Ecto neural progenitor cell (in vitro differentiated cells): ENCODE measurements at places on chromosomes 7 and 10.
A peak's percentile ranks its signal among the peaks of the same experiment; 100 is the strongest.

DNA sequence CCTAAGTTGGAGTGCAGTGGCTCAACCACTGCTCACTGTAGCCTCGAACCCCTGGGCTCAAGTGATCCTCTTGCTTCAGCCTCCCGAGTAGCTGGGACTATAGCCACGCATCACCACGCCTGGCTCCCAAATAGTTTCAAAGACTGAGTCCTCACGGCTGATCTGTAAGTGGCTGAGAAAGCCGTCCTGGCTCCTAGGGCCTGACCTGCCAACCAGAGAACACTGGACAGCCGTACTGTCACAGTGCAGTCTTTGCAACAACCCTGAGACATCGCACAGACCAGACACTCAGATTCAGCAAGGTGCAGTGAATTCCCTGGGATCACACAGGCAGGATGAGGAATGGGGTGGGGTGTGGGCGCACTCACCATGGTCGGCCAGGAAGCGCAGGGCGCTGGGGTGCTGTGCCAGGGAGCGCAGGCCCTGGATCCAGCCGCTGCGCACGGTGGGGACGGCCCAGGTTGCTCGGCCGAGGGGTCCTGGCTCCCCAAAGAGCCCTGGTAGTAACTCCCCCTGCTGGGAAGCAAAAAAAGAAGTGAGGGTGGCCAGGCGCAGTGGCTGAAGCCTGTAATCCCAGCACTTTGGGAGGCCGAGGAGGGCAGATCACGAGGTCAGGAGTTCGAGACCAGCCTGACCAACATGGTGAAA is 10.7 kb downstream of the BRAT1 start:
- DNase-seq: no peak

DNA sequence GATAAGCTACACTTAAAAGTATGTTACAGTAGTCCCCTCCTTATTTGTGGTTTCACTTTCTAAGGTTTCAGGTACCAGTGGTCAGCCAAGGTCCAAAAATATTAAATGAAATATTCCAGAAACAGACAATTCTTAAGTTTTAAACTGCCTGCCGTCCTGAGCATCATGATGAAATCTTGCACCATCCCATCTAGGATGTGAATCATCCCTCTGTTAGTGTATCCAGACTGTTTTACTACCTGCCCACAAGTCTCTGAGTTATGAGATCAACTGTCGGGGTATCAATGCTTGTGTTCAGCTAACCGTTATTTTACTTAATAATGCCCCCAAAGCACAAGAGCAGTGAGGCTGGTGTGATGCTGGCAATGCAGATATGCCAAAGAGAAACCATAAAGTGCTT is 11.4 kb downstream of the KDM7A start:
- DNase-seq: no peak

DNA sequence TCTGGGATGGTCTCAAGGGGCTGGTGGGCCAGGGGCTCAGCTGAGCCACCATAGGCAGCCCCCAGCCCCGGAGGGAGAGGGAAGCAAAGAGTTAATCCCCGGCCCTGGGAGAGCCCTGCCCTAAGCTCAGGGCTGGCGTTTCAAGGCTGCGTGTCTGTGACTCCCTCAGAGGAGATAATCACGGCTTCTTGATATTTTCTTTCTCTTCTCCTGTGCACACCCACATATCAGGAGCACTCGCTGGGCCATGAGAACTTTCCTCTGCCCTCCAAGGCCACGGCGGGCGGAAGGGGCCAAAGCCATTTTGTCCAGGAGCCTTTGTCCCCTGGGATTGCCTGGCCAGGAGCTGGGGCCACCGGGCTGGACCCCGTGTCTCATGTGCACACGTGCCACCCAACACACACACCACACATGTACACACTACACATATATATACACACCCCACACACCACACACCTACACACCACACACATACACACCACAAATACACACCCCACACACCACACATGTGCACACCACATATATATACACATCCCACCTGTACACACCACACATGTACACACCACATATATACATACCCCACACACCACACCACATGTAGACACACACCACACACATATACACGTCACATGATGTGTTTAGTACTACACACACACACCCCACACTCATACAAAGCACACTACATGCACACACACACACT is 16.9 kb downstream of the VENTX start:
- DNase-seq: no peak

DNA sequence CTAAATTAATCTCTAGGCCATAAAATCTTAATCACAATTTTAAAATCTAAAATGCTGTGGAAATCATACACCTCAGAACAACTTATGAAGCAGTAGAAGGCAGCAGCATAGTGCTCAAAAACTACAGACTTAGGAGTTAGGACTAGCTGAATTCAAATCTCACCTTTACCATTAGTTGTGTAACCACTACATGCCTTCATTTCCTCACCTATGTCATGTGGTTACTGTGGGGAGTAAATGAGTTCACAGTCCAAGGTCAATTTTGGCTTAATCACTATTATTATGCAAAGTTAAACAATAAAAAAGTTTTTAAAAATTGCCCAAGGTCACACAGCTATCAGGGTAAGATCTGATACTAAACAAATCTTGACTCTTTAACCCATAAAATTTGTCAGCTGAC is 37.0 kb downstream of the SNX13 start:
- no peak for DNase-seq

GRCh38 chr10:1183033-1183396 is 126.8 kb downstream of the WDR37 start:
- DNase-seq: no peak

DNA sequence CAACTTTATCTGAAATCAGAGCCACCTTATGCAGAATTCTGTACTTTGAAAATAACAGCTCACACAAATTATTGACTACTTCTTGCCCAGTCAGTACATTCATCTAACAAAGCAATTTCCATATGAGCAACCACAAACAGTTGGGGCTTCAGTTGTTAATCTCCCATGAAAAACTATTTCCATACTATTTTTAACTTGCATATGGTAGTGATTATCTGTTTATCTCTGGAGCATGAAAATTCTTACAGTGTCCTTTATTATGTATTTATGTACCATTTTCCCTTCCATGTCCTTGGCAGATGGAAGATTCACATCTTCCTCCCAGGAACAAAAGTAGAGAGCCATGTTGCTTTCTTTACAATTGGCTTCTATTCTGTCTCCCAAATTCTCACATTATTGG is 285.7 kb downstream of the CRPPA start:
- DNase-seq: no peak

DNA sequence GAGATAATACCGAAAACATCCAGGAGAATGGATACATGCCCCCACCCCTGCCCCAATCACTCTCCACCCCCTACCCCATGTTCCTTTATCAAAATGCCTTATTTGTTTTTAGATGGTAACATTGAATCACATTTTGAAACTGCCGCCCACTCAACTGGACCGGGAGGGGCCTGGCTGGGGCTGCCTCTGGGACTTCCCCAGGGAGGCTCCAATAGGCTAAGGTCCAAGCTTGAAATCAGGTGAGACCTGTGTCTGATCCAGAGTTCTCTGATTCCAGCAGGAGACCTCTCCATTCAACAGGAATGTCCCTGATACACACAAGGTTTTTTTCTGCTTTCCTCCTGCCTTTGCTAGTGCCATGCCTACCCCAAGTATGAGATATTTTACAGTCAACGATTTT is 43.8 kb upstream of the ACSL5 start:
- DNase-seq: no peak

GRCh38 chr7:42736931-42737330 is 174.9 kb downstream of the C7orf25 start:
- no peak for DNase-seq

- DNase-seq: no peak
Measured at GRCh38 chr10:97001183-97001991, 169.3 kb downstream of the LCOR start.

- no peak for DNase-seq
Measured at GRCh38 chr7:139382439-139382838, 22.7 kb downstream of the LUC7L2 start.

GRCh38 chr7:73811760-73812168 is 19.0 kb upstream of the CLDN4 start:
- peak; percentile 80 for DNase-seq

GRCh38 chr10:5291501-5292195 is 73.1 kb upstream of the UCN3 start:
- DNase-seq: no peak

DNA sequence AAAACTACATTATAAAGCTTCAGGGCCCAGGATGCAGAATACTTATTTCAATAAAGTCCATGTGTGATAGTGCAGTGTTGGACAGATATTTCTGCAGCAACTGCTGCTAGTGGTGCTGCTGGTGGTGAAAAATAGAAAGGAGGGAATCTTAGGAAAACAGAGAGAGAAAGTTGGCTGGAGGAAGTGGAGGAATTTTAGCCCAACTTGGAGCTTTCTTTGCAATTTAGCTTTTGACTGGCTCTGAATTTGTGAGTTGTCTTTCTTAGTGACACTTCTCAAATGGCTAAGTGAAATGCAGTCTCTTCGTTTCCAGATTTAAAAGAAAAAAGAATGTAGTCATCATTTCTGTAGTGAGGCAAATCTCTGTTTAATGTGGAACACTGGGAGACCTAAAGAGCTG is 45.4 kb downstream of the GPR158 start:
- no peak for DNase-seq

GRCh38 chr7:129644634-129645230 is 33.2 kb downstream of the NRF1 start:
- no peak for DNase-seq

- DNase-seq: no peak
Measured at GRCh38 chr10:73865459-73866442, 8.6 kb downstream of the CAMK2G start.

GRCh38 chr7:73861305-73861704 is 346 bp downstream of the TMEM270 start:
- no peak for DNase-seq

DNA sequence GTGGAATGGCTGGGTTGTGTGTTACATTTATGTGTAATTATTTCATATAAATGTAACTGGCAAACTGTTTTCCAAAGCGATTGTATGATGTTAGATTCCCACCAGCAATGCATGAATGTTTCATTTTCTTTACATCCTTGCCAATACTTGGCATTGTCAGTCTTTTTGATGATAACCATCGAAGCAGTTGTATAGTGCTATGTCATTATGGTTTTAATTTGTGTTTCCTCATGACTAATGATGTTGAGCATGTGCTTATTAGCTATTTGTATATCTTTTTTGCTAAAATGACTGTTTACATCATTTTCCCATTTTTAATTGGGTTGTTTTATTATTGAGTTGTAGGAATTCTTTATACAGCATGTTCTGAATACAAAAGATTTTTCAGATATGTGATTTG is 22.3 kb downstream of the AHCYL2 start:
- no peak for DNase-seq

DNA sequence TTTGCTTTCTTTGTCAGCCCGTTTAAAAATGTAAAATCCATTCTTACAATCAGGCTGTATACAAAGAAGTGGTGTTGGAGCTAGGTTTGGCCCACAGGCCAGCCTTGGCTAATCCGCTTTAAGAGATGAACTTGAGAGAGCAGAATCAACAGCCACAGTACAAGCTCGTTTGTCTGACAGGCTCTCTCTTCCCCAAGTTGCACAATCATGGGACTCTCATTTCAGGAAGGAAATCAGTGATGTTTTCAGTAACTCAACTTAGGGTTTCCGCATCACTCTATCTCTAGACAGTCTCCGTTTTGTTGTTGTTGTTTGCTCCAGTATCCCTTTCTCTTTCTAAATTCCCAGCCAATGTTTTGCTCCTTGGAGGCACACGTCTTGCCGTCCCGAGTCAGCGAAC is 582.0 kb upstream of the MKI67 start:
- DNase-seq: no peak

- DNase-seq: no peak
Measured at GRCh38 chr7:2948749-2949148, 94.9 kb downstream of the CARD11 start.

GRCh38 chr7:3673524-3673923 is 372.5 kb downstream of the SDK1 start:
- peak; percentile 66 for DNase-seq

DNA sequence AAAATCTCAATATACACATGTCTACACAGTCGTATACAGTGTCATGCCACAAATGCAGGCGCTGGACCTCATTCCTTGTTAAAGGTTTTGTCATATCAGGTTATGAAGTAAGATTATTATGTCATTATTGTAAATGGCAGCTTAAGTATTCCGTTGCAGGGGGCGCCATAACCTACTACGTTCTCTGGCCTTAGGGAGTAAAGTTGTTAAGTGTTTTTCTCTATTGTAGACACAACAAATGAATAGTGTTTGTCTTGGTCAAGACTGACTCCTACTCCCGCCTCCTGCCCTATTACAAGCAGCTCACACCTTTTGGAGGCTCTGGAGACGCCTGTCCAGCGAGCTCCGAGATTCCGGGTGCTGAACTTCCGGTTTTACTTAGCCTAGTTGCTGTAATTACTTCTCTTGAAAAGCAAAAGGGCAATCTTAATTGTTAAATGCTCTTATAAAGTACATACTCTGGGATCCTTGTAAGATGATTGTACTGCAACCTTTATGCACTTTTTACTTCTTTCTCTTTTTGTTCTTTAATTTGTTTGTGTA is 994 bp downstream of the GATAD1 start:
- DNase-seq: no peak

DNA sequence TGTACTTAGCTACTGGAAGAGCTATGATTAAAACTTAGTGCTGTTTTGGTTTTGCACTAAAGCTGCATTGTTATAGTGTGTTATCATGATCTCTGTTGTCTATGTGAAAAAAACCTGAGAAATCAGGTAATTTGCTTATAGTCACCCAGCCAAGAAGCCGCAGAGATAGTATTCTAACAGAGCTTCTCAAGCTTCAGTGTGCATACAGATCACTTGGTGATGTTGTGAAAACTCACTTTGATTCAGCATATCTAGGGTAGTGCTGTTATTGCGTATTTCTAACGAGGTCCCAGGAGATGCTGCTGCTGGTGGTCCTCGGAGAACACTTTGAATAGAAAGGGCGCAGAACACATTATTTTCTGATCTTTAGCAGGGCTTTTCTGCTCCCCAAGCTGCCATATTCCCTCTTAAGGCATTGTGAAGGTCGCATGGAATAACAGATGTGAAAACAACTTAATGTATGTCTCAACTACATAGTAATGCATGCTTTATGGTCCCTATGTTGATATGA is 68.4 kb upstream of the PDCD4 start:
- DNase-seq: no peak

DNA sequence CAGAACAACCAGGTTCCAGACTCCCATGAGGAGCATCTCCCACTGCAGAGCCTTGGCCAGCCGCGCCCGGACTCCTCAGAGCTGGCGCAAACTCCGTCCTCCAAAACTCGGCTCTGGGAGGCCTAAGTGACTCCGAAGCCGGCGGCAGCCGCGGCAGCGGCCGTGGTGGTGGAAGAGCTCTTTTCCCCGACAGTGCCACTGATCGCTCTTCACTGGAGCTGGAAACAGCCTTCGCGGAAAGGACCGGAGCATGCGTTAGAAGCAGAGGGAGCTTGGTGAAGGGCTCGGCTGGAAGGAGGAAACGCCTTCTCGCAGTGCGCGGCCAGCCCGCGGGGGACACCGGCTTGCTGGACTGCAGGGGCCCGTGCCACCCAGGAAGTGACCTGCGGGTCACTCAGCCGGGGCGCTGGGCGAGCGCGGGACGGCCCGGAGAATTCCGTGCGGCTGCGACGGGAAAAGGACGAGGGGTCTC is 5.0 kb upstream of the HOXA13 start:
- DNase-seq: peak; percentile 63

GRCh38 chr10:88019753-88020152 is 156.3 kb downstream of the PTEN start:
- no peak for DNase-seq

- no peak for DNase-seq
Measured at GRCh38 chr7:68840991-68841390, 757.3 kb upstream of the AUTS2 start.
